CD4-positive, alpha-beta T cell treated with Interleukin-17A for 4 hours (primary cell): ENCODE measurements at places on chromosomes 2 and 18.

DNA sequence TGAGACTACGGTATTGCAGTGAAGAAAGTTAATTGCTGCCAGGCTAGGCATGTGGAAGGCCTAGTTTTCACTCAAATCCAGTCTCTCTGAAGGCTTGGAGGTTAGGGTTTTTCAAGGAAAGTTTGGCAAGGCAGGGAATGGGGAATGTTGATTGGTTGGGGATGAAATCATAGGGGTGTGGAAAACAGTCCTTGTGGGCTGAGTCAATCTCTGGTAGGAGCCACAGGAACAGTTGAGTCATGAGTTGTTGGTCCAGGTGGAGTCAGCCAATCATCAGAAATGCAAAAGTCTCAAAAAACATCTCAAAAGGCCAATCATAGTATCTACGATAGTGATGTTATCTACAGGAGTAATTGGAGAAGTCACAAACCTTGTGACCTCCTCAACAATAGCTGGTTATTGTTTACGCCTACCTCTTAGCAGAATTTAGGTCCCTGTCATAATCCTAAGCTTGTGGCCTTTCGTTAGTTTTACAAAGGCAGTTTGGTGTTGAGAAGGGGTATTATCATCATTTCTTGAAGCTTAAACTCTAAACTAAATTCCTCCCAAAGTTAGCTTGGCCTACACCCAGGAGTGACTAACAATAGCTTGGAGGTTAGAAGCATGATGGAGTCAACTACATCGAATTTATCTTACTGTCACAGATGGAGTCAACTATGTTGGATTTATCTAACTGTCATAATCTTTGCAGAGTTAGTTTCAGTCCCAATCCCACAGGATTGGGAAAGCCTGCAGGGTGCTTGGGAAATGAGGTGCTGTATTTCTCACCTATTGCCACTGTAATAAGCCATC, 33.7 kb upstream of the APCDD1 start:
- DNase-seq, result no peak

DNA sequence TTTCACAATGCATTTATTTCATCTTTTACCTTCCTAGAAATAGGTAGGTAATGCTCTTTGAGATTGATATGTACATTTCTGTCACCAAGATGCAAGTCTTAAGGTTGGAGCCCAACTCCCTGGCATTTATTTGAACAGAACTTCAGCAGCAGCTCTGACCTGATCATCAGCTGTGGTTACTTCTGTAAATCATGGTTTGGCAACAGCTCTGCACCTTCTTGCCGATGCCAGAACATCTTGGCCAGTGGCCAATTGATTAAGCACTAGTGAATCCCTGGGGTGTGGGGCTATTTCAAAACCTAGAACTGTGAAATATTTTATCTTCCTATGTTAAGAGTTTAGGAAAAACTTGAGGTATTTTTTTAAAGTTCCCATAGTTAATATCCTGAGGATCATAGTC, 124.8 kb upstream of the NYAP2 start:
- DNase-seq, result no peak

GRCh38 chr2:109711230-109712122, 82.6 kb upstream of the RGPD5 start:
- no peak for DNase-seq

DNA sequence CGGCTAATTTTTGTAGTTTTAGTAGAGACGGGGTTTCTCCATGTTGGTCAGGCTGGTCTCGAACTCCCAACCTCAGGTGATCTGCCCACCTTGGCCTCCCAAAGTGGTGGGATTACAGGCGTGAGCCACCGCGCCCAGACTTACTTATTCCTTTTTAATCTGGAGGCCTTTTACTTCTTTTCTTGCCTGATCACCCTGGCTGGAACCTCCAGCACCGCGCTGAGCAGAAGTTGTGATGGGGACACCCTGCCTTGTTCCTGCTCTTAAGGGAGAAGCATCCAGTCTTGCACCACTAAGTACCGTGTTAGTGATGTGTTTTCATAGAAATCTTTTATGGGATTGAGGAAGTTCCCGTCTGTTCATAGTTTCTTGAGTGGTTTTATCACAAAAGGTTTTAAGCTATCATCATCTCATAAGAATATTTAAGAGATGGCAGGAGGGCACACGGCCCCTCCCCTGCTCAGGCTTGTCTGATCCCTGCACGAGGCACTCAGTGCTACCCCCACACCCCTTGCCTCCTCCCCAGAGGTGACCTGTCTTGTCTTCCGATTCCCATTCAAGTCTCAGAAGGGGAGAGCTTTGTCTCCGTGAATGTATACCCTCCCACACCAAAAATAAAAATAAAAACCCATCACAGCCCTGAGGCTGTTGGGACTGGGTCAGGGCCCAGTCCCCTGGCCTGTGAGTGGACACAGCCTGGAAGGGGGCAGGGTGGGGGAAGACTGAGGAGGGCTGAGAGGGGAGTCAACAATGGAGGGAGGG, 65.3 kb upstream of the SMAD7 start:
- DNase-seq, result no peak

DNA sequence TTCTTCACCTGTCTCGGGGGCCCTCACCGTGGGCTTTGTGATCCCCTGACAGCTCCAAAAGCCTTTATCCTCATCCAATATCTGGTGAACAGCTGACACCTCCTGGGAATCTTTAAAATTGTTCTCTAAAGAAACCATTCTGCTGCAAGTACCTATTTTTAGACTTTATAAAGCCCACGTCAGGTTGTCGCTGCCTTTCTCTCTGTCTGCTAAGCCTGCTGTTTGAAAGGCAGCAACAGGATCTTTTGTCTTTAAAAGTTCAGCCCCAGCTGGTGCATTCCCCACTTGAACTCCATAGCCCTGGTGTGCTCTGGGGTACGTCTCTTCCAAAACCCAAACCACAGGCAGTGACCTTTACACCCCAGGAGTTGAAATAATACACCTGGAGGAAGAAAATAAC, 145.0 kb downstream of the NEDD4L start:
- DNase-seq, result no peak

DNA sequence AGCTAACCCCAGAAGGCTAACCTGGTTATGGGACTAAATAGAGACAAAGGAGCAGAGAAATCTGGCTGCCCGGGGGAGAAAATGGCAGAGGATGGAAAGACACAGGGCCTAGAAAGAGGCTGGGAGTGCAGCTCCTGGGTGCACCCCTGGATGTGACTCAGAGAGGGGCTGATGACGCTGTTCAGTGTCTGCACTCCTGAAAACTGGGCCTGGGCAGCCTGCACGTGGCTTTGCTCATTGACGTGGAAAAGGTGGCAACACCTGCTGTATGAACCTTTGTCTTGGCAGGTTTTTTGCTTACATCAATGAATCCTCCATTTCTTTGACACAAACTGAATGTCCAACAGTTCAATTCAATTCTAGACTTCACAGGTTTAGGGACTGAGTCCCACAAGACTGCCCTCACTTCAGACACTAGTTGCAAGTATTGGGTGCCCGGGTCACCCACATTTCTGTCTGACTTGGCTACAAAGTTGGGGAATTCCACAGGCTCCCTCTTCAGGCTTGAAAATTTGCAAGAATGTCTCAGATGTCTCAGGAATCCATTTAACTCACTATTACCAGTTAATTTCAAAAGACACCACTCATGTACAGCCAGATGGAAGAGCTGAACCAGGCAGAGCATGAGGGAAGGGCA, 47.3 kb upstream of the PUM2 start:
- no peak for DNase-seq

DNA sequence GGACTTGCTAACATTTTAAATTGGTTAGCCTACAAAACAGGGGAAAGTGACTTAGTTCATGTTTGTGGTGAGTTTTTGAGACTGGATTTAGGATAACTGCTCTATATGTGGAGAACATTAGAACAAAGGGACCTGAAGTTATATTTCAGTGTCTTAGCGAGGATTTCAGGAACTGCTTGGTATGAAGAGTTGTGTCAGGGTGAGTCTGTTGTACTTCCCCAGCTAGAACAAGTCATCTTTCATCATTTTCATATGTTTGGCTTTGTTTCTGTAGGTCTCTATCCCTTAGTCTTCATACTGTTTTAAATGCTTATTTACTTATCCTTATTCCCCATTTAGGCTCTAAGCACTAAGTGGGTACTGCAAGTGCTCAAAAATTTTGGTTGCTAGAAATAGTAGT, 41.9 kb downstream of the KCMF1 start:
- no peak for DNase-seq

- no peak for DNase-seq
Measured at GRCh38 chr2:169397697-169398096, 35.4 kb upstream of the LRP2 start.

DNA sequence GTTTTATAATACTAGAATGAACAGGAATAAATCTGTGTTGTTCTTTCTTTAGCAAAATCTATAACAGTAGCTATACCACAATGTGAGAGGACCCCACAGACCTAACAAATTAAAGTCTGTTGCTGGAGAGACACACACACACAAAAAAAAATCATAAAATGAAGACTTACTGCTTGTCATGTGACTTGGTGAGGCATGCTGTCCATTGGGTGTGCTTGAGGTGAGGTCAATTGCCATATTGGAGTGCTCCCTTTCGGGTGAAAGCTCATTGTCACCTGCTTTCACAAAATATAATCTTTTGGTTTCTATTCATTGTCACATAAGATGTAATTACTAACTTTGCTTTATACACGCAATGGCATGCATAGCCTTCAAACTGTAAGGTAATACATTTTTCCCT, 3.9 kb downstream of the IKZF2 start:
- no peak for DNase-seq

DNA sequence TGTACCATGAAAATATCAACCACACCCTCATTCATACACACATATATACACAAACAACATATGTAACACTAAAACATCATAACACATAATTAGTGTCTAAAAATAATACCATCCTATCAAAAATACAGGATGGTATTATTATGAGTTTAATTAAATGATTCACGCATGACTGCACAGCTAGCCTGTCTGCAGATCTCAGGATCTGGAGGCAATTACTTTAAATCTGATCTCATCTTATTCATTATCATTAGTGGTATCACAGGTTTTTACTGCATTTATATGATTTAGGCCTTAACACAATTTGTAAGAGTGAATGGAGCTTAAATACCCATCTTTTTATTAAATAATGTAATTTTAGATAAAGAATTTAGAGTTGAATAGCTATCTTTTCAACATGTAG, 443.4 kb upstream of the LINC00305 start:
- DNase-seq, result no peak

- DNase-seq, result peak; percentile 19
Measured at GRCh38 chr18:8426401-8426800, 182.8 kb upstream of the RAB12 start.

- no peak for DNase-seq
Measured at GRCh38 chr2:232562515-232563151, 12.1 kb downstream of the EIF4E2 start.

GRCh38 chr2:106885971-106886915, at the start of gene ST6GAL2:
TSS of gene ST6GAL2 (minus strand) at chr2:106886167. CDS start at chr2:106843977, 42,190 bp downstream.
- no peak for DNase-seq

- DNase-seq, result no peak
Measured at GRCh38 chr2:117087535-117088291, 726.8 kb upstream of the DDX18 start.

DNA sequence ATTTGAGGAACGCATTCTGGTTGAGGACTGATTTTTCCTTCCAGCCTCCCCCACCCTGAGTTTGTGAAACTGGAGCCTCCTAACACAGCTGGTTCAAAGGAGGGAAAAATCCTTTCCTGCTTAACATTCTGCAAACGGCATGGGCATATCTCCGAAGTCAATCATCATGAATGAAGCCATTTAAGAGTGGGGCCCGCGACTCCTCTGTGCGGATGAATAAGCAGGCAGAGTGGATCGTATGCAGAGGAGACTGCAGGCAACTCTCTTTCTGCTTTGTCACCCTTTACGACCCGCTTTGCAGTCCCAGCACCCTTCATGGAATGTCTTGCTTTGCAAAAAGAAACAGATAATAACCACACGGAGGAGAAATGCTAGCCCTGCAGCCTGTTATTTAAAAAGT, 305.2 kb downstream of the CLIP4 start:
- DNase-seq, result no peak

GRCh38 chr2:105156166-105156565, 85.4 kb upstream of the GPR45 start:
- DNase-seq, result no peak

DNA sequence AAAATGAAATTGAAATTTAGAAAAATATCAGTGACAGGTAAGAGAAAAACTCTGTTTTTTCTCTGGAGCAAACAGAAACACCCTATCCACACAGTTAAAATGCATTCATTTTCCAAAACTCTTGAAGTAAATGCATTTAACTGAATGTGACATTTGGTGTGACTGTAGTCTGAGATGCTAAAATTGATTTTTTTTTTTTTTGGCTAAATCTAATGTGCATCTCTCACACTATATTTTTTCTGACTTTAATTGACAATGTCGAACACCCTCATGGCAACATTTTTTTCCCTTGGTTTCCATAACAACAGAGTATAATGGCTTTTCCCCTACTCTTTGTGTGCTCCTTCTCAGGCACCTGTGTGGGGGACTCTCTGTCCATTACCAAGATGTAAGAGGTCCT, 366.4 kb downstream of the XIRP2 start:
- DNase-seq, result no peak

DNA sequence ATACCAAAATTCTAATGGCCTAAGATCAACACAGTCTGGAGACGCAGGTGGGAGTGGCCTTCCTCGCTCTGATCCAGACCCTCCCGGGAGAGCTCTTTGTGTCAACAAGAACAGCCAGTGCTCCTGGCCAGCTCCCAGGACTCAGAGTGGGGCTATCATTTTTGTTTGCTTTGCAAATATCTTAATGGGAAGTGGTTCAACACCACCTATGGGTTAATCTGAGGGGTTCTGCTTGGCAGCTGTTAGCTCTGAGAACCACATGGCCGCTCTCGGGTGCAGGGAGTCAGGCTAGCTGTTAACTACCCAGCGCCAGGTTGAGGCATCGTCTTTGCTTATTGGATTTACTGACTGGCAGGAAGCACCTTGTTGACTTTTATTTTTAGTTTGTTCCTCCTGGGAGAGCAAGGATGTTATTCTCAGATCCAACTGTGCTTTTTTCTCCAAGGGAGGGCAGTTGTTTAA, 184.8 kb upstream of the SP5 start:
- no peak for DNase-seq

DNA sequence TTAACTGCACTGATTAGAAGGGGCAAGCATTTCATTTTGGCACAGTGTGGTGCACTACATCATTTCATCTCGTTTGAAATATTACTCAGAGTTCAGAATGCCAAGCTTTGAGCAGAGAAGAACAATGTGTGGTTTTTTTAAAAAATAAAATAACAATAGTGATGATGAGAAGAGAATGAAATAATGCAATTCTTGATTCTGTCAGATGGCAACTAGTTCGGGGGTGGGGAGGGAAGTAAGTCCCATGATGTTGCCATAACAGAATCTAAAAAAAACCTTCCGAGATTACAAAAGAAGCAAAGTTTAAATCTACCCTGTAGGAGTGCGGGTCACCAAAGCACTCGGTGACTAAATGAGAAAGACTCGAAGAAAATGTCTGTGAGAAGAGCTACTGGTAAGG, 490.4 kb downstream of the NR4A2 start:
- DNase-seq, result no peak

DNA sequence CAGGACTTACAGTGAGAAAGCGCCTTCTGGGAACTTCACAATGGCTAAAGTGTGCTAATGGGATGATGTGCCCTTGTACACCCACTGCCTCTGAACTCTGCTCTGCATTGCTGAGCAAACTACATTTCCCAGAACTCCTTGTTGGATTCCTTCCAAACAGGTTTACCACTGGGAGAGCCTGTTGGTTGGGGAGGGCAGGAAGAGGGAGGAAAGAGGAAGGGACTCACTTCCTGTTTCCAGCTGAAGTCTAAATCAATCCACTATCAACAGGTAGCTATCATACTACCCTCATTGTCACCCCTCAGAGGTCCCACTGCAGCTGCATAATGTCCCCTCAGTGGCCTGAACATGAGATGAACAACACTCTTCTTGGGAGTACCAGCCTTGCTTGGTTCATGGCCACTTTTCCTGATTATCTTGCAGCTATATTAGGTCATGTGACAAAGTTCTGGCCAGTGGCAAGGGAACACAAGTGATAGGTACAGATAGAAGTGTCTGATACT, 109.7 kb downstream of the MSH2 start:
- no peak for DNase-seq
